Heart right ventricle (tissue), 16 donors: ENCODE measurements at places on chromosomes 4 and X.

GRCh38 chr4:38466401-38466800 lies 197.6 kb upstream of the KLF3 start:
- H3K27ac ChIP-seq = no peak overlapping the region
- no peaks in the 10 kb centered on the region for H3K36me3 ChIP-seq
- H3K4me3 ChIP-seq = no peak overlapping the region
- DNase-seq = no peak
- no peaks in the 10 kb centered on the region for H3K27me3 ChIP-seq

- peaks cover 5% of the 10 kb centered on the region for H3K4me1 ChIP-seq
- H3K27me3 ChIP-seq = no peaks in the 10 kb centered on the region
- DNase-seq = no peak
- no peaks in the 10 kb centered on the region for H3K36me3 ChIP-seq
- no peak overlapping the region for H3K4me3 ChIP-seq
Observed at GRCh38 chrX:39903937-39904336, 193.8 kb downstream of the BCOR start.

DNA sequence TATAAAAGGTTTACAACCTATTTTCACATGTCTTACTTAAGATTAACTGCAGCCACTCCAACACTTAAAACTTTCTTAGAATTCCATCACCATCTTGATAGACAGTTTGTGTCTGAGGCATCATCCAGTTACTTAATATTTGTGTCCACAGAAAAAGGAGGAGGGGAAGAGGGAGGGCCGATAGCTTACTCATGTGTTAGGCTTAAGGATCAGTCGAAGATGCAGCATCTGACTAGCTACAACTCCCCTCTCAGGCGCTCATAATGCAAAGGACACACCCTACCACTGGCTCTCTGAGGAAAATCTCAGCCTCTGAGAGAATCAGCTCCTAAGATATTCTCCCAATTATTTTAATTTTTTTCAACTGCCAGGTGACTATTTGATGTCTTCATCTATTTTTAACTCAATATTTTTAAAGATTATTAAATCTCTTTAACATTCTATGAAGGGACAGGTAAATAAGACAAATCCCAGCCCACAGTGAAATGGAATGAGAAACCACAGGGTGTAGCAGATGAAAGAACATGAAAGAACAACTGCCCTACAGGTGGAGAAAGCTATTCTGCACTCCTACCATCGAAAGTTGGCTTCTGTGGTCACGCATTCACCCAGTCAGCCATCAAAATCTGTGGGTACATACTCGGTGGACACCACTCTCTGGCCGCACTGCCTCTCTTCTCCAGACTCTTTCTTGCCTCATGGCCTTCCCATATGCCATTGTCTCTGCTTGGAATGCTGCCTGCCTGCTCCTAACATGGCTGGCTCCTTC lies 48.0 kb downstream of the ARAP2 start:
- H3K4me3 ChIP-seq = no peak overlapping the region
- no peaks in the 10 kb centered on the region for H3K36me3 ChIP-seq
- no peak for DNase-seq
- no peak overlapping the region for H3K27ac ChIP-seq

DNA sequence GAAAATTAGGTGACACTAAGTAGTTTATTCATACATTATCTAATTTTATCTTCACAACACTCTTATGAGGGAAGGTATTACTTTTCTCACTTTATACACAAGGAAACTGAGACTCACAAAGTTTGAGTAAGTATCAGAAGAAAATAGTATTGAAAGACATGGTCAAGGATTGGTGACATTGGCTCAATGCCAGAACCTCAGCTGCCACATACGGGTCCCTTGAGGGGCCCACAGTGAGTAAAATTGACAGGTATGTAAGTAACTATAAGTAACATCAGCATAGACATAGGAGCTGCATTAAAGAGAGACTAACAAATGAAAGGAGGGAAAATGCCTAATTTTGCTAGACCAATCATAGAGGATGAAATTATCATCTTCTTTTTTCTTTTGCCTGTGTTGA lies 134.1 kb downstream of the COX18 start:
- no peaks in the 10 kb centered on the region for H3K36me3 ChIP-seq
- H3K27ac ChIP-seq = no peak overlapping the region
- H3K4me3 ChIP-seq = no peak overlapping the region

DNA sequence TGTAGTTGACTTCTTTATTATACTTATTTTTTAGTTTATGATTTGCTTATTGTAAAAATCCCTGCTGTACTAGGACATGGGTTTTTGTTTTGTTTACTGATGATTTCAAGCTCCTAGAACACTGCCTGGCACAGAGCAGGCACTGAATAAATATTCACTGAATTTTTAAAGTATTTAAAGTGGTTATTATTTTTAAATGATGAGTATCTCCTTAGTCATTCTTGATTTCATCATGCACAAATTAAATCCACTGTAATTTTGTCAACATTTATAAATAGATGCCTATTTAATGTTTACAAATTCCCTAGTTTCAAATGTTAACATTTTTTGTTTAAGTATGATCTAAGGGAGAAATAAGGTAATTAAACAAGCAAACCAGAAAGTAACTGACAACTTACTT lies 367.9 kb upstream of the SLIT2 start:
- H3K4me3 ChIP-seq = no peak overlapping the region
- no peaks in the 10 kb centered on the region for H3K27me3 ChIP-seq
- no peaks in the 10 kb centered on the region for H3K36me3 ChIP-seq
- no peak for DNase-seq
- no peaks in the 10 kb centered on the region for H3K4me1 ChIP-seq

- no peaks in the 10 kb centered on the region for H3K36me3 ChIP-seq
- H3K4me3 ChIP-seq = no peak overlapping the region
- no peaks in the 10 kb centered on the region for H3K4me1 ChIP-seq
- DNase-seq = no peak
- no peak overlapping the region for H3K27ac ChIP-seq
Observed at GRCh38 chrX:107102980-107103379, 15.6 kb downstream of the RBM41 start.

GRCh38 chrX:71621603-71622002 lies 3.3 kb upstream of the CXCR3 start:
- no peak overlapping the region for H3K4me3 ChIP-seq
- H3K4me1 ChIP-seq = peaks cover 41% of the 10 kb centered on the region
- H3K27ac ChIP-seq = peak overlapping the region; percentile 82
- DNase-seq = peak; percentile 6

DNA sequence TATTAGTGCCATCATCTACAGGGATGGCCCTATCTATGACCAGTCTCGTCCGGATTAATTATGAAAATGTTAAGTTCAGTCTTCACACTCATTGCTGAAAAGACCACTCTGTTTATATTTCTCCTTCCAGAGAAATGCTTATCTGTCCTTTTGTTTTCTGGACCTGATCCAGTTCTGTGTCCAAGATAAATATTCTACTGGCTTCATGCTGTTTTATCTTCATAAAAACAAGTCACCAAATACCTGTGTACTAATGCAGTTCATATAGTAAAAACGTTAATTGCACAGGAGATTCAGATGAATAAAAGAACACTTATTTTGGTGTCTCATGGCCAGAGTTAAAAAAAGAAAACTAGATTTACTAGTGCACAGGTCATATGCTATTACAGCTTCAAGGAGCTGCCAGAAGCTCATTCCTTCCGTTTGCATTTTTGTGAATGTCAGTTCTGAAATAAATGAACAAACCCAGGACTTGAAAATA lies 17.3 kb downstream of the FNIP2 start:
- H3K4me1 ChIP-seq = peaks cover 99% of the 10 kb centered on the region
- H3K36me3 ChIP-seq = no peaks in the 10 kb centered on the region
- no peaks in the 10 kb centered on the region for H3K27me3 ChIP-seq
- no peak overlapping the region for H3K4me3 ChIP-seq

DNA sequence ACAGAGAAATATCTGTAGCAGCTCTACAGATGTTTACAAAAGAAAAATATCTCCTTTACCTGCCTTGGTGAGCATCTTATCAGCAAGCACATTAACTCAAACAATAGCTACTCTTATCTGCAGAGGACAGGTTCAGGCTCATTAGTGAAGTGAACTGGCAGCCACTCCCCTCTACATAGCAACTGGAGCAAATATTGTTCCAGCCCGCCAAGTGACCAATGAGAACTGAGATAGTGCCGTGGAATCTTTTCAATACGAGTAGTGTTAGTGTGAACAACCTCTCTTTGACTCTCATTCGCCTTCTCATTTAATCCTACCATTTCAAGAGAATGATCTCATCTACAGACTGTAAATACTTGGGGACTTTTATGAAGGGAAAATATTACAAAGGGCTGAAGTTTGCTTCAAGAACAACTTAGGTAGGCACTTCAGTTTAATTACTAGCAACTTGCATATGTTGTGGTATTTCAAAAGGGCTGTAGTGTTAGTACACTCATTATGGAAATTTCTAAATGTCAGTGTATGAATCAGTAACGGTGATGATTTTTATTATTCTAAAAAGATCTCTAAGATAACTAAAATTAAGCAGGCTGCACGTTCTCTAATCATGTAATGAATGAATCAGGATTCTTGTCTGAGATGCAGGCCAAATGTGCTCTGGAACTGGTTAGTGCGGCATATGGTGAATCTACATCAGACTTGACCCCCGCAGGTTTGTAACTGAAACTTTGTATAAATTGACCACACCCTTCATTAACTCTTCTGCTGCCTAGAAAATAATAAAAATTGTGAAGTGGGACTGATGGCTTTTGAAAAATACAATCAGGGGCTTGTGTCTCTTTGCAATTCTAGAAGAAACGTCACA lies 72.4 kb downstream of the PALLD start:
- peak overlapping the region; percentile 26 for H3K4me3 ChIP-seq
- H3K4me1 ChIP-seq = peaks cover 22% of the 10 kb centered on the region
- H3K27ac ChIP-seq = peak overlapping the region; percentile 57

DNA sequence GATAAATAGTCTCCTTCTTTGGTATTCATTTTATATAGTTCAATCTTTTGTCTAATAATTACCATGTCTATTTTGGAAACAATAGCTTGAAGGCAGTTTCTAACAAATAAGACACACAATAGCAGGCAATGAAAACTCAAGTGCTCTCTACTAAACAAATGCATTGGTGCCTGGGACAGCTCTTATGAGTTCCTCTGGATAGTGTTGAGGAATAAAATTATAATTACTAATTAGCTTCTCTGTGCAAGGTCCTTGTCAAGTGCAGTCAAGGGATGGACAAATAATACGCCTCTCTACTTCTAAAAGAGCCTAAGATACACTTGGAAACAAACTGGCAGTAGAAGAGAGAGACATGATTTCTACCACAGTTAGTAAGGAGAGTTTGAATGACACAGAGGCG lies 229.0 kb upstream of the GLRA2 start:
- no peaks in the 10 kb centered on the region for H3K4me1 ChIP-seq
- no peaks in the 10 kb centered on the region for H3K27me3 ChIP-seq
- H3K36me3 ChIP-seq = no peaks in the 10 kb centered on the region
- H3K4me3 ChIP-seq = no peak overlapping the region
- no peak for DNase-seq

GRCh38 chrX:40864972-40865371 lies 129.6 kb upstream of the MED14 start:
- no peaks in the 10 kb centered on the region for H3K36me3 ChIP-seq
- H3K4me1 ChIP-seq = no peaks in the 10 kb centered on the region
- DNase-seq = no peak
- H3K27ac ChIP-seq = no peak overlapping the region

- H3K27ac ChIP-seq = no peak overlapping the region
- H3K4me1 ChIP-seq = no peaks in the 10 kb centered on the region
- no peak for DNase-seq
- H3K36me3 ChIP-seq = no peaks in the 10 kb centered on the region
- peaks cover 13% of the 10 kb centered on the region for H3K27me3 ChIP-seq
- H3K4me3 ChIP-seq = no peak overlapping the region
Observed at GRCh38 chrX:30935985-30936384, 46.9 kb upstream of the TAB3 start.

GRCh38 chr4:179762840-179763239 lies 2320.6 kb upstream of the AGA start:
- no peaks in the 10 kb centered on the region for H3K36me3 ChIP-seq
- no peaks in the 10 kb centered on the region for H3K27me3 ChIP-seq
- H3K4me3 ChIP-seq = no peak overlapping the region
- no peak for DNase-seq

GRCh38 chrX:66601522-66601921 lies 37.4 kb downstream of the EDA2R start:
- H3K27ac ChIP-seq = no peak overlapping the region
- H3K36me3 ChIP-seq = no peaks in the 10 kb centered on the region
- H3K4me1 ChIP-seq = no peaks in the 10 kb centered on the region

DNA sequence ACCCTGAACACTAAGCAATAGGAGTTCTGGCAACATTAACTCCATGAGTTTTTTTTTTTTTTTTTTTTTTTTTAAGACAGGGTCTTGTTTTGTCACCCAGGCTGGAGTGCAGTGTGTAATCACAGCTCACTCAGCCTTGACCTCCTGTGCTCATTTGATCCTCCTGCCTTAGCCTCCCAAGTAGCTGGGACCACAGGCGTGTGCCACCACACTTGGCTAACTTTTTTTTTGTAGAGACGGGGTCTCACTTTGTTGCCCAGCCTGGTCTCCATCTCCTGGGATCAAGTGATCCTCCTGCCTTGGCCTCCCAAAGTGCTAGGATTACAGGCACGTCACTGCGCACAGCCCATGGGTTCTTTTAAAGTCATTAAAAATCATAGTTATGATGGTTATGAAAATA lies 5.1 kb downstream of the RHOH start:
- H3K27me3 ChIP-seq = no peaks in the 10 kb centered on the region
- no peak for DNase-seq
- no peaks in the 10 kb centered on the region for H3K36me3 ChIP-seq
- H3K4me3 ChIP-seq = no peak overlapping the region
- H3K4me1 ChIP-seq = no peaks in the 10 kb centered on the region

GRCh38 chr4:161260819-161261218 lies 903.0 kb downstream of the FSTL5 start:
- H3K27ac ChIP-seq = no peak overlapping the region
- H3K27me3 ChIP-seq = no peaks in the 10 kb centered on the region
- H3K36me3 ChIP-seq = no peaks in the 10 kb centered on the region

GRCh38 chr4:124642846-124643245 lies 69.7 kb downstream of the ANKRD50 start:
- H3K4me3 ChIP-seq = no peak overlapping the region
- DNase-seq = no peak
- no peaks in the 10 kb centered on the region for H3K27me3 ChIP-seq
- no peaks in the 10 kb centered on the region for H3K4me1 ChIP-seq
- no peak overlapping the region for H3K27ac ChIP-seq

DNA sequence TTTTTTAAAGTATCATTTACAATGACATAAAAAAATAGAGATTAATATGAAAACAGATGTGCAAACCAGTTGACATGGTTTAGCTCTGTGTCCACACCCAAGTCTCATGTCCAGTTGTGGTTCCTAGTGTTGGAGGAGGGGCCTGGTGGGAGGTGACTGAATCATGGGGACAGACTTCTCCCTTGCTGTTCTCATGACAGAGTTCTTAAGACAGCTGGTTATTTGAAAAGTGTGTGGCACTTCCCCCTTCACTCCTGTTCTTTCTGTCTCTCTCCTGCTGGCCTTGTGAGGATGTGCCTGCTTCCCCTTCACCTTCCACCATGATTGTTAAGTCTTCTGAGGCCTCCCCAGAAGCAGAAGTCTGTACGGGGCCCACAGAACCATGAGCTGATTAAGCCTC lies 23.8 kb downstream of the CNOT6L start:
- no peaks in the 10 kb centered on the region for H3K36me3 ChIP-seq
- H3K27me3 ChIP-seq = no peaks in the 10 kb centered on the region

GRCh38 chr4:110510955-110511544 lies 35.1 kb downstream of the ENPEP start:
- peaks cover 11% of the 10 kb centered on the region for H3K4me1 ChIP-seq
- H3K27ac ChIP-seq = no peak overlapping the region
- no peak overlapping the region for H3K4me3 ChIP-seq
- H3K27me3 ChIP-seq = no peaks in the 10 kb centered on the region
